ENCODE measurements at places on chromosomes 7 and 10.
A peak's percentile ranks its signal among the peaks of the same experiment; 100 is the strongest.

GRCh38 chr10:75000748-75001321 is 110.6 kb upstream of the SAMD8 start:
- DNase-seq: no peak

DNA sequence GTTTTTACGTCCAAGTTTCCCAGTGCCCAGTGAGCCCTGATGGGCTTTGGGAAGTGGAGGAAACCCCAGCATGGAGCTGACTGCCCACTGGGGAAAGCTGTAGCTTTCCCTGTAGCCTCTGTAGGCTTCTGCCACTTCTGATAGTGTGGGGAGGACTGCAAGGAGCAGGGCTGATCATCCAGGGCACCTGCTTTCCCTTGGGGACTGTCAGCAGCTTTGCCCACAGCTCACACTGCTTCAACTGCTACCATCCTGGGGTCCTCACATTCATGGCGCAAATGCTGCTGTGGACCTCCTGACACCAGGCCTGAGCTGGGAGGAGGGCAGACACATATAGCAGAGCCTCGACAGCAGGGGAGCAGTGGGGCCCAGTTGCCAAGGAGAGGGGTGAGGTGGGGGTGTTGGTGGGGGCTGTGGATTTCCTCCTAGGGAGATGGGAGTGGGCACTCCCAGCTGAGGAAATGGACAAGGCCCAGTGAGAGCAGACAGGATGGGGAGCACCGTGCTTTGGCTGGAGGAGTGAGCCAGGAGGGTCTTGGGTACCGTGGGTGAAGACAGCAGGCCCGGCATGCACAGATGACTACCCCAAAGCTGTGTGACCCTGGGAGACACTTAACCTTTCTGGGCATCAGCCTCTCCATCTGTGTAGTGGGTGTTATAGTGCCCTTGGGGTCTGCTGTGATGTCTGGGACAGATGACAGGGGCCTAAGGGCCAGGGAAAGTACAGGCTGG is 16.2 kb downstream of the RAMP3 start:
- peak; percentile 15 for DNase-seq

DNA sequence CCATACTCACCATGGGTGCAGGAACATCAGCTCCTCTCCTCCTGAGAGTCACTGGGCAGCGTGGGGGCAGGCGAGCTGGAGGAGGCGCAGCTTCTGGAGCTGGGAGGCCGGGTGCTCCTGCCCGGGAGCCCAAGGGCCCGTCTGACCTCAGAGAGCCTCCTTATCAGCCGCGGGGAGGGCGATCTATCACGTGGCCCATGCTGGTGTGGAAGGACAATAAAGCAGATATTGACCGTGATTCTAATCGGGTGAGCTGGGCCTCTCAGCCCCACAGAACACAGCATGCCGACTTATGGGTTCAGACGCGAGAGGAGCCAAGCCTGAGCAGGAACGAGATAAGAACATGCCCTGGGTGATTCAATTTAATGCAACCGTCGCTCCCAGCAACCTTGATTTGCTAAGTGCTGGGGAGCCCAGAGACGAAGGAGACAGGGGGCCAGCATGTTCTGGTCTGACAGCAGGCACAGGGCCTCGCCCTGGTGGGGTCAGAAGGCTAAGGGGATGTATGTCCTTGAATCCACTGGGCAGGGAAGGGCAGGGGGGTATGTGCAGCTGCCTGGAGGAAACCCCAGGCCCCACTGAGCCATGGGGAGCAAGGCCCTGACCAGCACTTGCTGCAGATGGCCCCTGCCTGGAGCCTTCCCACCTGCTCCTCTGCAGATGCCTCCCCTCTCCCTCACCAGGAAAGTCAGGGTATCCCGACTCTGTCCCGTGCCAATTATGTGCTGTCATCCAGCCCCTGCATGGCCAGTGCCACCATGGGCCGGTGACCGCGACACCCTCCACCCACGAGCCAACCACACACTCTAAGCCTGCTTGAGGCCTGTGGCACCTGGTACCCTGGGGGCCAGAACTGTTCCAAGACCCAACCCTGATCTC is 95.3 kb upstream of the RET start:
- DNase-seq: no peak

DNA sequence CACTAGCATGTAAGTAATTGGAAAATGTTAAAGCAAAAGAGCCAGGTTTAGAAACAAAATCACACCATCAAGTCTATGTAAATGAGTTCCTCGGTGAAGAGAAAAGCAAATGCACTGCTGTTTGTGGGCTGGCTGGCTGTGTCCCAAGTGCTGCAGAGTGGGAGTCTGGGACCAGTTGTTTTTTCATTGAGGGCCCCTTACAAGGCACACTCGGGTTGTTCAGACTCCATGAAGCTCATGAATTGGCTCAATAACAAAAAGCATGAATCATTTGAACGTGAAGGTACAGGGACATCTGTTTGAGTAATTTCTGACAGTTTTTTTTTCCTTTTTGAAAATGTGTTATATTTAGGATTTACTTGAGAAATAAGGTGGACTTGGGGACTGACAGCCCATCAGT is 28.0 kb downstream of the GRK5 start:
- DNase-seq: no peak

DNA sequence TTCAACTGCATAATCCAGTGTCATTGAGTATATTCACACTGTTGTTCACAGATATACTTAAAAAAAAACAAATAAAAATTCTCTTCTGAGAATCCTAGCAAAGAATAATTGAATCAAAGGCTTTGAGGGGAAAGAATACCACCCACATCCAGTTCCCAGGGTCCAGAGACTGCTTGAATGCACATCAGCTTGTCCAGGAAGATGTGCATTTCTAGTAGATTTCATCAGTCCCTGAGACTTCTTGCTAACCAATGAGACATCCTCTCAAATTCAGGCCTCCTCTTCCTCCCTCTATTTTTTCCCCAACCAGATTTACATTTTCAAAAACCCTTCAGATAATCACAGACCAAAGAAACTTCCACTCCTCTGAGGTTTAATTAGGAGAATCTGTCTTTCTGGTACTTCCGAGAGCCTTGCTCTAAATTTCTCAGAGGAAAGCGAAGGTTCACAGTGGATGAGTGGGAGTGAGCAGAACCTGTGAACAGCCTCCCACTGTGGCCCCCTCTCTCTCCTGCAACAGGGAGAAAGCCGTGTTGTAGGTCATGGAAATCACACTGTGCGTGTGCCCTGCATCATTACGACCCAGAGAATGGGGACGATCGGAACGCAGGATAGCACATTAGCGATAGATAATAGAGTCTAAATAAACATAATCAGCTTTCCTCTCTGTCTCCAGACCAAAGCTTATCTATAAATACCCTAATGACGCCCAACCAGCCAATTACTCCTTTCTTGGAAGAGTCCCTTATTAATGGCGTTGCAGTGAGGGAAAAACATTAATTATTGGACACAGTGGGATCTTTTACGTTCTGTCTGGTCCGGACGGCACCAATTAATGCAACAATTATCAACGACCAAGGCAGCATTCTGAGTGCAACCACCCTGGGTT is 212.5 kb downstream of the EMX2 start:
- DNase-seq: no peak

DNA sequence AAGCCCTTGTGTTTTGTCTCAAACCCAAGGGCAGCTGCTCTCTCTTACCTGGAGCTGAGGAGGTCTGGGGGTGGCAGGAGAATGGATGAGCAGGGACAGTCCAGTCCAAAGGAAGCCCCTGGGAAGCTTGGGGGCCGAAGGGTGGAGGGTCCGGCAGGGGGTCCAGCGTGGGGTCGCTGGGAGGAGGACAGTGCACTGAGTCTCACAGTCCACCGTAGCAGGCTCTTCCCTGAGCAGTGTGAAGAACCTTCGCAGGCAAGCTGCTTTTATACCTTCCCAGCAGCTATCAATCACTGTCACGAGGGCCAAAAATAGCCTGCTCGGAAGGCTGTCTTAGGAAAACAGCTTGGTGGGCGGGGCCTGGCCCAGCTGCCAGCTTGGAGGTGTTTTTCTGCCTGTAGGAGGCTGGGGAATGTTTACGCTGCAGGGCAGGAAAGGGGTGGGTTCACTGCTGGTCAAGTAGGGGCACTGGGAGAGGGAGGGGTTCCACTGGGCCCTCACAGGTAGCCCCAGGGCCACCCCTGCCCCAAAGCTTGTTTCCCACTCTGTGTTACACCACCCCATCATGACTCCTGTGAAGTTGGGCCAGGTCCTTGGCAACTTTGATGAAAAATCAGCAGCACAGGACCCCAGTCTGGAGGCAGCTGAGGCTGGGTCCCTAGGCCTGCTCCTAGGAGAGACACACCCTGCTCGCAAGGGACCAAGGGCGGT is at the start of gene DEPP1:
TSS of gene DEPP1 (minus strand) at position 240 of the 711 bp plus-strand sequence. CDS start 779 bp downstream, outside the sequence.
- peak; percentile 64 for DNase-seq

- no peak for DNase-seq
Measured at GRCh38 chr10:23693501-23693901, 254.6 kb downstream of the OTUD1 start.

GRCh38 chr7:39016609-39017008 is 38.9 kb downstream of the POU6F2 start:
- no peak for DNase-seq

DNA sequence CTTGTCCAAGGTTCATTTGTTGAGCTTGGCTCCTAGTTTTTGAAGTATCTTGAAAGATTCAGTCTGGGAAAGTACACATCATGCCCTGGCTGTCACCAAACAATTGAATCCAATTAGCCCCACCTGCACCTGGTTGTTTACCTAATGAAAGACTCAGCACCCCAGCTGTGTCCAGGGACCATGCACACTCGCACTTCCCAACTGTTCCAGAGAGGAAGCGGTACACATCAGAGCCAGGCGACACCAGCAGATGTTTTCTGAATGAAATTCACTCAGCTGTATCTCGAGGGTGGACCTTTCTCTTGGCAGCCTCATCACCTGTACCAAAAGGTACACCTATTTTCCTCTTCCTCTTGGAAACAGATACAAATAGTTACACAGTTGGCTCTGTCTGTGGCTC is 216.4 kb upstream of the LRGUK start:
- DNase-seq: no peak

DNA sequence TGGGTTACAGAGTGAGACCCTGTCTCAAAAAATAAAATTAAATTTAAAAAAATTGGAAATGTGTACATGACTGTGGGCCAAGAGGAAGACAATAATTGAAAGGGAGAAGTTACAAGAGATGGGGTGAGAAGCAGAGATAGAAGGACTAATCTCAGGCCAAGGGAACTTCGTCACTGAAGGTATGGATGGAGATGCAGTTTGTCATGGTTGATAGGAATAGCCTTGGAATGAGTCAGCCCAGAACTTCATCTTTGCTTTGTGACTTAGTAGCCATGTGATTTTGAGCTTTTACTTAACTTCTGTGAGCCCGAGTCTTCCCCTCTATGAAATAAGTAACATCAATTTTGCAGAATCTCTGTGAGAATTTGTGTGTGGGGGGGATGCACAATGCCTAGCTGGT is 6.5 kb upstream of the PODXL start:
- no peak for DNase-seq

GRCh38 chr7:83798489-83798888 is 149.6 kb upstream of the SEMA3E start:
- DNase-seq: no peak

- DNase-seq: no peak
Measured at GRCh38 chr7:157380416-157380815, 43.6 kb downstream of the DNAJB6 start.

GRCh38 chr10:51707392-51707791 is 8.0 kb upstream of the CSTF2T start:
- DNase-seq: no peak

- DNase-seq: no peak
Measured at GRCh38 chr10:94138391-94138790, 144.7 kb downstream of the PLCE1 start.

- no peak for DNase-seq
Measured at GRCh38 chr7:28258240-28258639, 77.6 kb upstream of the JAZF1 start.

- DNase-seq: no peak
Measured at GRCh38 chr7:151700586-151701165, 176.2 kb downstream of the PRKAG2 start.

DNA sequence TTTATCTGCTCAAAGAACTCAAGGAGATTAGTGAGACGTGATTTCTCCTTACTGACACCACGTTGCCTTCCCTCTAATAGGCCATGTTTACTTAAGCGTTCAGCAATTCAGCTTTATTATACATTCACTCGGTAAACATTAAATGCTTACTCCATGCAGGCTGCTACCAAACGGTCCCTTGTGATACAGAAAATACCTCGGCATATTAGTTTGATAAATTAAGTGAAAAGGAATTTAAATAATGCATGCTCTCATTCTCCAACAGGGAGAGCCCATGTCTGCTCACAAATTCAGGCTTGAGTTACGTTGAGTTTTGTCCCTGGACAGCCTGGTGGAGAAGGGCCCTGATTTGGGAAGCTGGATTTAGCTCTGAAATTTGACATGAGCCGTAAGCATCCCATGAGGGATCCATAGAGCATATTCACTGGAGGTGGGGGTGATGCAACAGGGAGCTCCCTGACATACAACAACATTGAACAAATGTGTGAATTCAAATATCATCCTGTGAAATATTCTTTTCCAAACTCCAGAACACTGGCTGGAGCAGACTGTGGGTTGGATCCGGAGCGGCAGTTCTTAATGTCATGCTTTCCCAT is 86.3 kb downstream of the TBXAS1 start:
- no peak for DNase-seq

DNA sequence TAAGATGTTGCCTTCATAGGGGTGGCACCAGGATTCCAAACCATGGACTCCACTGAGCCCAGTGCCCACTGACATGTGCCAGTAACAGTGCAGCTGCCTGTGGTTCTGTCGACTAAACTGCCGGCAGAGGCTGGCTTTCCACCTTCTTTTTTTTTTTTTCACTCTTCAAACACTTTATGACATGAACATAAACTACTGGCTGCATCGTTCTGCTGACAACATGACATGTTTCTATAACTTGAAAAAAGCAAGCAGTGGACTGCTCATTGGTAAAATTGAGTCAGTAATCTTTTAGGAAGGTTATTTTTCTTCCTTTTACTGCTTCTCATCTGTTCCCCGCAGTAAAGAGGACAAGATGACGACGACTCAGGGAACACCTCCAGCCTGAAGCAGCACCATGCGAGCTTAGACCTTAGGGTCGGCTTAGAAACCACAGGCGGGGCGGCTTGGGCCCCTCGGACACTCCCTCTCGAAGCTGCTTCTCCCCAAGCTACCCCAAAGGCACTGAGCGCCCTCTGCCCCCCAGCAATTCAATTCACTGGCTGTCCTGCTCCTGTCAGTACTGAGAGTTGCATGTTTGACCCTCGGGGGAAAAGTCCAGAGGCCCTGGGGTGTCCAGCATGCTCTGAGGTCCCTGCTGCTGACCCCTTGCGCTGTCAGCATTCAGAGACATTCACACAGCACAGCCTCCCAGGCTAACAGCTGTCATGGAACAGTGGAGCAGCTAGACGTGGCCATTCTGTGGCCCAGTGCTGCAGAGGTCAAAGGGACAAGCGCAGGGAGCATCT is 112.5 kb downstream of the EGFR start:
- no peak for DNase-seq

DNA sequence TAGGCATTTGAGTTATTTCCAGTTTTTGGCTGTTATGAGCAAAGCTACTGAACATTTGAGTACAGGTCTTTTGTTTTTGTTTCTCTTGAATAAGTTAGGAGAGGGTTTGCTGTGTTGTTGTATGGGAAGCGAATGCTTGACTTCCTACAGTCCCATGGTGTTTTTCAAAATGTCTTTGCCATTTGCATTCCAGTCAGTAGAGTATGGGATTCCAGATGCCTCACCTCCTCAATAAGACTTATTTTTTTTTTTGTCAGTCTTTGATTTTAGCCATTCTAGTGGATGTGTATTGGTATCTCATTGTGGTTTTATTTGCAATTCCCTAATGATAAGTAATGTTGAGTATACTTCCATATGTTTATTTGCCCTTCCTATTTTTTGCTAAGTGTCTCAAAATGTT is 19.4 kb downstream of the CDK13 start:
- DNase-seq: no peak

GRCh38 chr7:36232971-36233550 is 80.0 kb downstream of the EEPD1 start:
- DNase-seq: no peak

- DNase-seq: no peak
Measured at GRCh38 chr10:124605001-124605370, 139.2 kb downstream of the FAM53B start.
